ENCODE measurements at places on chromosomes 2 and 18.

GRCh38 chr2:206392118-206392517 lies 51.2 kb upstream of the ADAM23 start:
- DNase-seq, result no peak

GRCh38 chr2:155546721-155547555 lies 785.6 kb downstream of the NR4A2 start:
- DNase-seq, result no peak

- DNase-seq, result no peak
Observed at GRCh38 chr2:28956415-28956826, 24.7 kb upstream of the TOGARAM2 start.

DNA sequence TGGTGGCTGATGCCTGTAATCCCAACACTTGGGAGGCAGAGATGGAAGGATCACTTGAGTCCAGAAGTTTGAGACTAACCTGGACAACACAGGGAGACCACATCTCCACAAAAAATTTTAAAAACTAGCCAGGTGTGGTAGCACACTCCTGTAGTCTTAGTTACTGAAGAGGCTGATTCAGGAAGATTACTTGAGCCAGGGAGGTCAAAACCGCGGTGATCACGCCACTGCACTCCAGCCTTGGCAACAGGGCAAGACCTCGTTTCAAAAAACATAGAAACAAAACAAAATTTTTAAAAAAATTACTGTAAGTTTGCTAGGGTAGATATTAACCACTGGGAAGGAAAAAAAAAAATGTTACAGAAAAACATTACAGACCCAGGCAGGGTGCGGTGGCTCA lies 5.8 kb downstream of the ATL2 start:
- no peak for DNase-seq

DNA sequence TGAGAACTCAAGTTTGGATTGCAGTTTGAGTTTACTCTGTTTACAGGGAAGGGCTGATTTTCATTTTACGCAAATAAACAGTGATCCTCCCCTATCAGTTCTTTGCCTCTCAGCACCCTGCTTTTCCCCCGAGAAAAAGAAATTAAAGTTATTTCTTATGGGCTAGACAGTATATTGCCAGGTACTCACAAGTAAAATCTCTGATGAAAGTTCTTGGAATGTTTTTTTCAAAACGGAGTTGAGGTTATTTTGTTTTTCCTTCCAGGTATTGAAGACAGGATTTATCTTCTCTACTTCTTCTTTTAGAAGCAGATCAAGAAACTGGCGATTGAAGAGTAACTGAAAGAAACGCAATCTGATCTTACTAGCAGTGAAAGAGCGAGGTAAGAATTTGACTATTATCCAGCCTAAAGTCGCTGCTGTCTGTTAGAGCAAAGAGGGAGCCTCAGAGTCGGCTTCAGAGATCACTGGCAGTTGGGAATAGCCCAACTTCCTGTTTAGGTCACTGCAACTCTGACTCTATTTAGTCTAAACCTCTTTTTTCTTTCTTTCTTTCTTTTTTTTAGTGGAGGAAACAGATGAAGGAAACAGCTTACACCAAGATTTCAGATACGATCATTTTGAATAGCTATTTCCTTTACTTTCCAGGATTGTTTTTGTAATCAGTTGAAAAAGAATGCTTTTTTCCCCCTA lies at the start of gene TFPI:
Gene TFPI, minus strand, starts transcription at position 425 of the 693 bp plus-strand sequence. CDS start 50,667 bp downstream, outside the sequence.
- DNase-seq, result no peak

- no peak for DNase-seq
Observed at GRCh38 chr2:238898534-238899281, 50.8 kb downstream of the TWIST2 start.

GRCh38 chr2:140351692-140352091 lies 1571.5 kb upstream of the NXPH2 start:
- no peak for DNase-seq

GRCh38 chr2:118110991-118111390 lies 22.7 kb downstream of the INSIG2 start:
- no peak for DNase-seq

GRCh38 chr18:70454704-70455322 lies 166.0 kb downstream of the SOCS6 start:
- no peak for DNase-seq

DNA sequence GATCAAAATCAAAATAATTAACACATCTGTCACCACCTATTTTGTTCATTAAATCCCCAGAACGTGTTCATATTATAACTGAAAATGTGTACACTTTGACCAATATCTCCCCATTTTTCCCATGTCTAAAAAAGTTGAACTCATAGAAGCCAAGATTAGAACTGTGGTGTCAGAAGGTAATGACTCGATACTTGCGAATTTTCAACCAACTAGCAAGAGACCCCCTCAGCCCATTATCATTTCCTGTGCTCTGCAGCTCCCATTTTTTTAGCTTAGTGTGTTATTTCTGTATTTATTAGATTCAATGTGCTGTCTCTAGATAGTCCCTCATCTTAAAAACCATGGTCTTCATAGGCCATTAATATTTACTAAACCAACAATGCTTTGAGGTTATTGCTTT lies 248.7 kb upstream of the PIK3C3 start:
- no peak for DNase-seq

- DNase-seq, result no peak
Observed at GRCh38 chr2:234615643-234616356, 118.9 kb upstream of the ARL4C start.

DNA sequence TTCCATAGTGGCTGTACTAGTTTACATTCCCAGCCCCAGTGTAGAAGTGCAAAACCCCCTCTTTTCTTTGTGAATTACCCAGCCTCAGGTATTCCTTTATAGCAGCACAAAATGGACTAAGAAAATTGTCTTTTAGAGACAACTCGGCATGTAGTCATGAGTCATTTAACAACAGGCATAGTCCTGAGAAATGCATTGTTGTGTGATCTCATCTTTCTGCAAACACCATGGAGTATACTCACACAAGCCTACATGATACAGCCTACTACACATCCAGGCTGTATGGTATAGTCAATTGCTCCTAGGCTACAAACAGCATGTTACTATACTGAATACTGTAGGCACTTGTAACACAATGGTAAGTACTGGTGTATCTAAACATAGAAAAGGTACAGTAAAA lies 44.4 kb upstream of the MBP start:
- DNase-seq, result no peak

GRCh38 chr18:79677840-79678239 lies 1.8 kb upstream of the CTDP1 start:
- DNase-seq, result no peak

DNA sequence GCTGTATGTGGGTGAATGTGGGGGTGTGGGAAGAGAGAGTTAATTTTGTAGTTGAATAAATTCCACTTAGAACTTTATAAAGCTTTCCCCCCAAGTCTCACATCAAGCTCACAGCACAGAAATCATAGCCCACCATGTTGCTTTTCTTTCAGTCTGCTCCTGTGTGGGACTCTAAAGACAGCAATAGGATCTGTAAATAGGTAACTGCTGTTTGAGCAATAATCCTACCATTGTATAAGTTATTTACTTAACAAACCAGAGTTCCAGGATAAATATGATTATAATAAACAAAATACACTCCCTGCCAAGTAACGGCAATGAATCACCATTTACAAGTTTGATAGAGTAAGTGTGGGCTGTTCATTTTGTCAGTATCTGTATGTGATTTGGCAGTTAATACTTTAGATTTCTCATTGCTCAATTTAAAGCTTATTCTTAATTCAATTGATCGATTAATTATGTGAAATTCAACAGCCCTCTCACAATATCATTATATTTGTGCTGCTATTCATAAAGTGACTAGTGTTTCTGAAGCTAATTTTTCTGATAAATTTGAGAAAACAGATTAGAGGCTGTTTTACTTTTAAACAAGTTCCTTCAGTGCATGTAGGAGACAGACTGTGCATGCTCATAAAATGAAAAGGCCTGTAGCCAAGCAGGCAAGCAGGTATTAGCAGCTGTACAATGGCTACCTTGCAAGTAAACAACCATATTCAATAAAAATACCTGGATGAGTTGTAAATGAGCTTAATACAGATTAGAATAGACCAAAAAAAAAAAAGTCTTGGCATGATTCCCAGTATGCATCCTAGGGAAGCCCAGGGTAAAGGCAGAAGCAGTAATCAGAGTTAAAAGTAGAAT lies 142.7 kb downstream of the PDE11A start:
- DNase-seq, result no peak

DNA sequence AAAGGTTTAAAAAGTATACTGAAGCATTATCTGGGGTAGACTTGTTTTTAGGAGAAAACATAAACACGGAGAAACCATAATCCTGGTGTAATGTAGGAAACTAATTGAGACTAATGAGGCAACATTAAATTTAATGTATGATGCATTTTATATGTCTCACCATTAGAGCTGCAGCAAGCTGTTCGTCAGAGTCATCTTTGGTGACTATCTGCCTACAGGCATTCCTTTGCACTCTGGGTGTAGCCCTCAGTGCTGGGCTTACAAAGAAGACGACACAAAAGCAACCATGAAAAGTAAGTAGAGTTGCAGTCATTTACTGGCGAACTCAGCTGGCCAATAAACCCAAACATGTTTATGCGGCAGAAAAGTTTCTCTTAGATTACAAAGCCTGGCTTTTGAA lies 415.3 kb upstream of the ZEB2 start:
- no peak for DNase-seq

- no peak for DNase-seq
Observed at GRCh38 chr18:78738076-78738690, 241.4 kb upstream of the SALL3 start.

DNA sequence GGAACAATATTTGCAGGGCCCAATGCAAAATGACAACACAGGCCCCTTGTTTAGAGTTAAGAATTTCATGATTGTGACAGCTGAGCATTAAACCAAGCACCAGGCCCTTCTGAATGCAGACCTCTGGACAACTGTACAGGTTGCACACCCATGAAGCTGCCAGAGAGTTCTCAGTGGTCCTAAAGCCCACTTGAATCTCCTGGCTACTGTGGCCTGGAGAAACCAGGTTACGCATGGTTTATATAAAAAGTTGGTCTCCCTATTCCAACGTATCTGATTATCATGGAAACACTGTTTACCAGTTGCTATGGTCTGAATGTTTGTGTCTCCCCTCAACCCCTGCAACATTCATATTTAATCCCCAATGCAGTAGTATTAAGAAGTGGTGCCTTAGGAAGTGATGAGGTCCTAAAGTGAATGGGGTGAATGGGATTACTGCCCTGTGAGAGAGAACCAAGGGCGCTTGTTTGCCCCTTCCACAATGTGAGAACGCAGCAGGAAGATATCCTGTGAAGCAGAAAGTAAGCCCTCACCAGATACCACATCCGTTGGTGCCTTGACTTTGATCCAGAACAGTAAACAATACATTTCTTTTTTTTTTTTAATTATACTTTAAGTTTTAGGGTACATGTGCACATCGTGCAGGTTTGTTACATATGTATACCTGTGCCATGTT lies 48.0 kb upstream of the ANXA4 start:
- DNase-seq, result no peak

GRCh38 chr2:135162377-135162776 lies 110.3 kb downstream of the RAB3GAP1 start:
- no peak for DNase-seq

- DNase-seq, result no peak
Observed at GRCh38 chr2:54669677-54670484, 53.6 kb upstream of the EML6 start.

DNA sequence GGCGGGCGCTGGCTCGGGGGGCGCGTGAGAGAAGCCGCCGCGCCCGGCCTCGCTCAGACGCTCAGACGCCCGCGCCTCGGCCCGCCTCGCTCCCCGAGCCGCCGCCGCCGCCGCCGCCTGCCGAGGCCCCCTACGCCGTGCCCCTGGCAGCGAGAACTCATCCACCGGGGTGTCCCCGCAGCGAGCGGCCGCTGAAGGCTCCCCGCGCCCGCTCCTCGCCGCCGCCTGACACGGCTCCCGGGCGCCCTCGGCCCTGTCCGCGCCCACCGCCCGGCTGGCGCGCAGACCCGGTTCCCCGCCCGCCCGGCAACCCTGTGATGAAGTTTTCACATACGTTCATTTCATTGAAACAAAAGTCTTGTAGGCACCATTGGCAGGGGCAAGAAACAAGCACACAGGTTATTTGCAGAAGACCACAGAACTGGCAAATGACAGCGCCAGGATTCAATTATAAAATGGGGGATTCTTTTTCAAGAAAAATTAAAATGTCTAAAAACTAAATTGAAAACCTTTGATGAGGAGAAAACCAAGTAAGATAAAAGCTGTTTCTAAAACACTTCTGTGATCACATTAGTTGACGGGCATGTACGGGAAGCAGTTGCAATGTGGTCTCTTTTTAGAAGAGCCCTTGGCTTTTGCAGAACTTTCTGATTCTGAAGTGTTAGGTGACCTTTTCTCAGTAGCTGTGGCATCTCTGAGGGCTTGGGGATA lies 50.5 kb upstream of the TUBA3D start:
- DNase-seq, result no peak

- no peak for DNase-seq
Observed at GRCh38 chr18:34631093-34631966, 78.8 kb upstream of the DTNA start.

Measured in NCI-H187 (cell line).